ENCODE measurements at places on chromosomes 2 and 18.

DNA sequence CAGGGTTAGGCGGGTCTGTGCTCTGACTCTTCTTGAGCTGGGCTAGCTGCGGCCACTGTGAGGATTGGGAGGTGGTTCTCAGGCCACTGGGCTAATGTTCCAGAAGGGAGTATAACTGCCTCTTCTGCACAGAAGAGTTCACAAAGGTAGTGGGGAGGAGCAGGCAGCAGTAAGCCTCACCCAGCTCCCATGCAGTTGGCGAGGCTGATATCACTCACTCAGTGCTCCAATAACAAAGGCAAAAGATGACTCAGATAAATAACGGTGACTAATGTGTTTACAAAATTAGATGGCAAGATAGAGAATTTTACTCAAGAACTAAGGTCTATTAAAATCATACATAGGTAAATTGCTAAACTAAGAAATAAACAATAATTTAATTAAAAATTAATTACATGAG is 174.2 kb upstream of the TMEM200C start:
- DNase-seq: no peak

- DNase-seq: peak; percentile 10
Observed at GRCh38 chr2:38898256-38898655, 8.6 kb downstream of the ARHGEF33 start.

DNA sequence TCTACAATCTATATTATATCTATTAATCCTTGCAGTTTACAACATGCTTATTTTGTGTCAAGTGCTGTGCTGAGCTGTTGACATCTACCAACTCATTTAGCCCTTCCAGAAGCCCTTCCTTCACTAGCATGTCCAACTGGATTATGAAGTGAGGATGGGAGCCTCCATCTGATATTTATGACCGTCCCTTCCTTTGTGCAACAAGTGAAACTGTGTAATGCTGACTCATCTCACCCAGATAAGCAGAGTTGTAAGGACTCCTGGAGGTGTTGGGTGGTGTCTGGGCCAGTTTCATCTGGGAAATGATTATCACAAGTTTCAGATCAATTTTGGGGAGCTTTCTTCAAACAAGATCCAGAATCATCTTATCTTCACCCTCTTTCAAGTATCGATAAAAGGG is 156.6 kb upstream of the ETAA1 start:
- no peak for DNase-seq

GRCh38 chr2:97983698-97984097 is 12.1 kb downstream of the TMEM131 start:
- DNase-seq: no peak

DNA sequence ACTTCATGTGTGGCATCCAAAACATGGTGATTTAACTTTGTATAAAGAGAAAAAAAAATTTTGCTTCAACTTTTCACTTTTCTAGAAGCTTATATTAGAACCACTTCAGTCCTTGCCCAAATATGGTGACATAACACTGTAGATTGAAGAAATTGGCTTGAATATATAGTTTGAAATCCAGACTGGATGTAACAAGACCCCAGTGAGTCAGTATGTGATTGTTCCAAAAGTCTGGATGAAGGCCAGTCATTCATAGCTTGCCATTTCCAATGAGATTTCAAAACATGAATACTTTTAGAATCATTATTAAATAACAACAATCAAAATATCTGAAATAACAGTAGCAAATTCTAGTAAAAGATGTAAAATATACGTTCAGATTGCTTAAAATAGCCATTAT is 104.8 kb upstream of the FN1 start:
- DNase-seq: no peak

GRCh38 chr2:19351899-19352697 is 6.3 kb downstream of the OSR1 start:
- peak; percentile 51 for DNase-seq

GRCh38 chr2:18487106-18487913 is 73.1 kb downstream of the RDH14 start:
- no peak for DNase-seq

GRCh38 chr2:79530443-79530842 is 17.6 kb downstream of the CTNNA2 start:
- DNase-seq: no peak

- no peak for DNase-seq
Observed at GRCh38 chr2:45141883-45142866, 132.9 kb upstream of the SIX2 start.

GRCh38 chr2:100736121-100736915 is 83.6 kb upstream of the NPAS2 start:
- no peak for DNase-seq

DNA sequence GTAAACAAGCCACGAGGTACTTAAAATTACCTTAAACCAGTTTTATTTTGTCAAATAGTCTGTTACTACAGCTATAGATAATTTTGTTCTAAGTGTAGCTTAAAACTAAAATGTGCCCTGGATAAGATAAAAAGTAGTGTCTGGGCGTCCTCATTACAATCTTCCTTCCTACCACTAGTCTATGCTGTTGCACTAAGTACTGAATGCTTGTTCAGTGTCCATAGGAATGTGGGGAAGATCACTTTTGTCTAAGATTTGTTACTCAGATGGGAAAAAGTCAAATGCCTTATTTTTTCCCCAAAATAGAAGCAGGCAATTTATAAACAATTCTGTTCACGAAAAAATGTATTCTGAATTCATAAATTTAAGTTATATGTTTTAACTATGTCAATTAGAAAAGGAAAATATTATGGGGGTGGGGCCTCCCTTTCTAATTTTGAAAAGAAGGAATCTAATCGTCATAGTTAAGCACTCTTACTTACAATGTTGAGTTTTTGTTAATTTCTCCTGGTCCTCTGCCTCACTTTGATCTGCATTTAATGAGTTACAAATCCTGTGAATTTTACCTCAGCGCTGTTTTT is 140.4 kb upstream of the VRK2 start:
- DNase-seq: peak; percentile 69

- DNase-seq: peak; percentile 72
Observed at GRCh38 chr2:16900405-16901025, 234.9 kb upstream of the CYRIA start.

- DNase-seq: no peak
Observed at GRCh38 chr2:96933305-96934181, 52.8 kb downstream of the FAM178B start.

DNA sequence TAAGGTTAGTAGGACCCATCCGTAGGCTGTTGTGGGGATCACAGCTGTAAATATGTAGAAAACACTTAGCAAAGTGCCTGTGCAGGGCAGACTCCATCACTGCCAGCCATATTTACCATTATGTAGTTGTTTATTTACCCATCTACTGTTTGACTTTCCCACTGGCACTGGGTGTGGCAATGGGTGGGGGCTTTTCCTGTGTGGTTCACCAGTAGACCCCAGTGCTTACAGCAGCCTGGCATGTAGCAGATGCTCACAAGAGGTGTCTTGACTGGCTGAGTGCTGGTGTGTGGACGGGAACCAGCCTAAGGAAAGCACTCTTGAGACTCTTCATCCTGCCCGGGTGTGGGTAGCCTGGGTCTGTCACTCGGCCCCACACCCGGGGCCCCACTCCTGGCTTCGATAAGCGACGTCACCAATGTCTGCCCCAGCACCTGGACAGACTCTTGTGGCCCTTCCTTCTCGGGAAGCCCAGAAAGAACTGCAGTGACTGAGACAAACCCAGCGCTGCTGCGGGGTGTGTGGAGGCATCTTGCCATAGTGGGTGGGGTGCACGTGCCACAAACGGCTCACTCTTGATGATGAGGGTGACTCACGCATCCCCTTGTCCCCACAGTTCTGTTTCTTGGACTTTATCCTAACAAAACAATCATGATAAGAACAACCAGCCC is 78.3 kb downstream of the HDAC4 start:
- peak; percentile 46 for DNase-seq

- no peak for DNase-seq
Observed at GRCh38 chr2:201999279-201999678, 34.4 kb upstream of the FZD7 start.

DNA sequence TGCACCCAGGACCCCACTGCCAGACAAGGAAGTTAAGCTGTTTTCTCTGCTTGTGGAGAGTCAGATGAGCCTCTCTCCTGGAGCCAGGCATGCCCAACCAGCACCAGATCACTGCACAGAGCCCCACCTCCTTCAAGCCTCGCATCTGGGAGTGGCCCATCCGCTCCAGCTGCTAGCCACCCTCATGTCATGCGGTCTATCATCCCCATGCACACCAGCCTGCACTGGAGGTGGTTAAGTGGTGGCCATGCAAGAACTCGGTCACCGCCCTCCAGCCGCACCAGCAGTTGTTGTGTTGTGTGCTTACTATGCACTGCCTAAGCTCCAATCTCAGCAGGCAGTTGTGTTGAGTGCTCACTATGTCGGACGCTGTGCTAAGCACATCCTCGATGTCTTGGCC is 177.9 kb upstream of the SLC14A2 start:
- no peak for DNase-seq

GRCh38 chr2:224722250-224722649 is 6.1 kb upstream of the CCDC195 start:
- no peak for DNase-seq

DNA sequence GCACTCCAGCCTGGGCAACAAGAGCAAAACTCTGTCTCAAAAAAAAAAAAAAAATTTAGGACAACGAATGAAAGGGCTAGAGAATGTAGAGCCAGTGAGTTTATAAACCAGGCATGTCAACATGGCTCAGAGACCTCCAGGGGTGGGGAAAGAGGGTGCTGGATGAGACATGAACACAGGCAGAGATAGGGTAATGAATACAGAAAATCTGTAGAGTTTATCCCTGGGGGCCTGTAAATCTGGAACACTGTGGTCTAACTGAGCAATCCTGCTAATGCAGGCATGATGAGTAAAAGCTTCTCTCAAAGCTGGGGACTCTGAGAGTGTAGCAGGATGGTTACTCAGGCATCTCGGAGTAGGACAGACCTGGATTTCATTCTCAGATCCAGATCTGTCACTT is 59.2 kb upstream of the IGFBP2 start:
- DNase-seq: no peak

DNA sequence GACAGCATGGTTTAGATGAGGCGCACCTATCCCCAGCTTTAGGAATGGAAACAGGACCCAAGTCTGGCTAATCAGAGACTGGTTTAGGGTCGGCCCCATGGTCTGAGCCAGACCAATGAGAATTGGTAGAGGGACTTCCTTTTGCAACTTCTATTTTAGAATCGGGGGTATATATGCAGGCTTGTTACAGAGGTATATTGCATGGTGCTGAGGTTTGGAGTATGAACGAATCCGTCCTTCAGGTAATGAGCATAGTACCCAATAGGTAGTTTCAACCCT is 1.5 kb upstream of the BOLA3 start:
- no peak for DNase-seq

- no peak for DNase-seq
Observed at GRCh38 chr2:177852389-177852788, 220.2 kb downstream of the PDE11A start.

DNA sequence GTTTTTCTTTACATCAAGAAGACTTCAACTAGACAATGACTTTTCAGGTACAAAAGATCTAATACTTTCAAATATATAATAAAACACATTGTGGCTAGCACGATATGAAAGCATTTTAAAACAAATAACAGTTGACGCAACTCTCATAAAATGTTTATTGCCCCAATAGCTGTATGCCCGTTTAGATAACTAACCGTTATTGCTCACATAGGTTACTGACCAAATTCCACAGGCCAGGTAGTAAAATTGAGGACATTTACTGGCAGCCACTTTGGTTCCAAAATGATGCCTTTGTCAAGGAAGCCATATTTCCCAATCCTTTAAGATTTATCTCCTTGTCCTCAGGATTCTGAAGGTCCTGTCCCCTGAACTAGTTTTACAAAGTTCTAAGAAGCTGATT is 2.9 kb upstream of the REG1B start:
- no peak for DNase-seq

GRCh38 chr2:233470839-233471238 is 95.7 kb downstream of the USP40 start:
- DNase-seq: no peak

GRCh38 chr2:187900021-187900420 is 345.8 kb upstream of the TFPI start:
- no peak for DNase-seq

- DNase-seq: no peak
Observed at GRCh38 chr2:124382067-124382618, 357.1 kb downstream of the CNTNAP5 start.

GRCh38 chr2:172009823-172010222 is 10.1 kb downstream of the METAP1D start:
- DNase-seq: no peak

DNA sequence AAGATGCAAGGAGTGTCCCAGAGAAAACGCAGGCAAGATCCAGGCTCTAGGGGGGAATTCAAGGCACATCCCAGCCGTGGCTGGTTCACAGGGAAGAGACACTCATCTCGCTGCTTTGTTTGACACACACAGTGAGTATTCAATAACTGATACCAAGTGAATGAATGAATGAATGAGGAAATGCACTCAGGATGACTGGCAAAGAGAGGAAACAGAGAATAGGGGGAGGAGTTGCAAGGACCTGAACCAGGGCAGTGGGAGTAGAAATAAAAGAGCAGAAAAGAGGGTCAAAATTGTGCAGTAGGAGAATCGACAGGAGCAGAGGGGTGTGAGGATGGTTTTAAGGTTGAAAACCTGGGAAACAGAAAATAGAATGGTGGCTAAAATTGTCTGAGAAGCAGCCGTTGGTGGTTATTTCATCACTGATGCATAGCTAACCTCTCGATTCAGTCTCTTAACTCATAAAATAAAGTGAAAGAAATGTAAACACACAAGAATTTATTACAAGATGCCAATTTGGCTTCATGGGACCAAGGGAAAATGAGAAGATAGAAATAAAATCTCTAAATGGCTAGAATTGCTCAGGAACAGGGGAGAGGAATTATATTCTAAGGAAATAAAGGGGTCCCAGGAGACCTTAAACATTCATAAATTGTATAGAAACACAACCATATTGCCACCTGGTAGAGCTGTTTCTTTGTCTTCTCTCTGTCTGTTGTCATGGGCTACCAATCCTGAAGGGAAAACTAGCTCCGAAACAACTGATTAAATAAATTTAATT is 63.9 kb upstream of the PHLPP1 start:
- DNase-seq: no peak

DNA sequence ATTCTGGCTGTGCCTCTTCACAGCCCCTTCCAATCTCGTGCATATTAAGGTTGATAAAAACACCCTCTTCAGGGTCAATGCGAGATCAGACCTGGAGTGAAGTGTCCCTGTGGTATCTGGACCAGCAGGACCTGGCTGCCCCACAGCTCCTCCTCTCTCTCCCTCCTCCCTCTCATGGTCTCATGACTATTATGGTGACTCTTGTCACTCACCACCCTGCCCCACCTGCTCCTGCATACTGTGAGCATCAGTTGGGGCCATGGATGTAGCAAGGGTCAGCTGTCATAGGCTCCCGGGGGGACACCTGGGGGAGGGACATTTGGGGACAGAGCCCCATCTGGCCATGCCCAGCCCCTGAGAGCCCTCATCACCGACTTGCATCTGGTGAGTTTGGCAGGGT is 50.2 kb downstream of the ODC1 start:
- no peak for DNase-seq
